ENCODE measurements at places on chromosomes 5 and 9.
A peak's percentile ranks its signal among the peaks of the same experiment; 100 is the strongest.

- ATAC-seq: no peak
Observed at GRCh38 chr5:14322437-14323187, 179.5 kb downstream of the TRIO start.

- ATAC-seq: no peak
Observed at GRCh38 chr9:91065231-91066041, 263.8 kb downstream of the SYK start.

GRCh38 chr9:88925481-88925880, 65.8 kb upstream of the S1PR3 start:
- ATAC-seq: no peak

GRCh38 chr9:97979788-97980478, 3.2 kb upstream of the ANP32B start:
- ATAC-seq: no peak

- peak; percentile 95 for ATAC-seq
Observed at GRCh38 chr5:119290161-119290569, 65.7 kb upstream of the TNFAIP8 start.

DNA sequence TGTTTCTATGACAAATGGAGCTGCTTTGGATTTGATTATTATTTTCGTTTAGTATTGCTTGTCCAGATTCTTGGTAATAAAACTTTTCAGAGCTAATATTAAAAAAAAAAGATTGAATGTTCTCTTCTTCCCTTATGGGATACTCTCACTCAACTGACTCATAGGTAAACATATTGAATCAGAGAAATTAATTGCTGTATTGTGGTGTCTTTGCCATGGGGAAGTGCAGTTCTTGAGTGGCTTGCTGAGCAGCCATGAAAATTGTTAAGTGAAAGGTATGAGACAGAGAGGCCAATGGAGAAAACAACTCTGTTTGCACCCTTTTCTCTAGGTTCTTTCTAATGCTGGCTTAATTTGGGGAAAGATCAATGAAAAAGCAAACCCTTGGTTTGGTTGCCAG, 149.9 kb upstream of the HMHB1 start:
- no peak for ATAC-seq

GRCh38 chr9:27634879-27635278, 61.6 kb upstream of the C9orf72 start:
- peak; percentile 81 for ATAC-seq

DNA sequence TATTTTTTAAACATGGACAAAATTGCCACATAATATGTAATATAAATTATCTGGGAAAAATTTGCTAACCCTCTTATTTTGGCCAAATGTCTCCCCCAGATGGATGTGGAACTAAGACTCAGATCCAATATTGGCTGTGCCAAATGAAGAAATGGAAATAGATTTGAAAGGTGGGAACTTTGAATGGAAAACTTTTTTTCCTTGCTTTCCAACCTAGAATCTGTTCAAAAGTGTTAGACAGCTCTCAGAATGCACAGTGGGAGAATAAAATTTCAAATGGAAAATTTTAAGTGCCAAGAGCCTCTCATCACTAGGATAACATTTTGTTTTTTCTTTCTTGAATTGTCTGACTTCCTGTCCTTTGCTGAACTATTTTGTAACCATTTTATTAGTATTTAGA, 142.6 kb upstream of the GAS1 start:
- ATAC-seq: no peak

DNA sequence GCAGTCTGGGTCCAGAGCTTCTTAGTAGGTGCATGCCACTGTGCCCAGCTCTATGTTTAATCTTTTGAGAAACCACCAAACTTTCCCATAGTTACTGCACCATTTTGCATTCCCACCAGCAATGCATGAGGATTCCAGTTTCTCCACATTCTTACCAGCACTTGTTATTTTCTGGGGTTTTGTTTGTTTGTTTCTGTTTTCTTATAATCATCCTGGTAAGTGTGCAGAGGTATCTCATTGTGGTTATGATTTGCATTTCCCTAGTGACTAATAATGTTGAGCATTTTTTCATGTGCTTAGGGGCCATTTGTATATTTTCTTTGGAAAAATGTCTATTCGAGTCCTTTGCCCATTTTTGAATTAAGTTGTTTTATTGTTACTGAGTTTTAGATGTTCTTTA, 11.4 kb downstream of the FOXE1 start:
- no peak for ATAC-seq

GRCh38 chr9:134405527-134405926, 79.3 kb downstream of the RXRA start:
- ATAC-seq: no peak

GRCh38 chr9:89879701-89880100, 274.9 kb downstream of the GADD45G start:
- ATAC-seq: no peak

DNA sequence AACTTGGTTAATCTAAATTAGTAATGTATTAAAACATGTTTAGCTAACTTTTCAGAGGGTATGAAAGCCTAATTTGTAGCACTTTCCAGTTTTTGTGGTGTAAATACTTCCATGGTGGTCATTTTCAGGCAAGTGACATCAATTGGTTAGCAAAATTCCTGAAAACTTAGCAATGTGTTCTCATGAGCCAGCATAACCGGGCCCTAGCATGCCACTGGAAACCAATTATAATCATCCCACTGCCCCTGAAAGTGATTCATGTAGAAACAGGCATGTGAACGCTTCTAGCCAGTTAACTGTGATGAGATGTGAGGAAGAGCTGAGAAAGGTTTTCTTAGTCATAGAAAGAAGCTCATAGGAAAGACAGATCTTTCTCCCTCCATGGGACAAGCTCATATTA, 417.2 kb downstream of the TLR4 start:
- ATAC-seq: no peak

GRCh38 chr5:73631500-73631899, 5.5 kb downstream of the ARHGEF28 start:
- ATAC-seq: no peak

- no peak for ATAC-seq
Observed at GRCh38 chr5:168463081-168463480, 23.2 kb upstream of the RARS1 start.

DNA sequence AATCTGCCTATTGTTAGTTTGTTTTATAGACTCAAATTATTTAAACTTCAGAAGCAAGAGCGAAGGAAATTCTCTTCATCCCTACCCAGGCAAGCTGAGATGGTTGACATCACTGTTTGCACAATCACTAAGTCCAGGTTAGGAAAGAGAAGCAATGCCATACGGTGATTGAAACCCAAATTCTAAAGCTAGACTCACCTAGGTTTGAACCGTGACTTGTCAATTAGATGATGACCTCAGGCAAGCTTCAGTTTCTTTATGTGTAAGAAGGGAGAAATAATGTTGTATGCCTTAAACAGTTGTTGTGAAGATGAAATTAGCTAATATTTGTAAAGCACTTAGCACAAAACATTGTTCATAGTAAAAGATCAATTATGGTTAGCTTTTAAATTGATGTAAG, 96.5 kb upstream of the ANKRD55 start:
- ATAC-seq: peak; percentile 63

- no peak for ATAC-seq
Observed at GRCh38 chr9:11190719-11191118, 577.9 kb upstream of the PTPRD start.

- ATAC-seq: no peak
Observed at GRCh38 chr5:50766967-50767366, 100.5 kb downstream of the PARP8 start.

DNA sequence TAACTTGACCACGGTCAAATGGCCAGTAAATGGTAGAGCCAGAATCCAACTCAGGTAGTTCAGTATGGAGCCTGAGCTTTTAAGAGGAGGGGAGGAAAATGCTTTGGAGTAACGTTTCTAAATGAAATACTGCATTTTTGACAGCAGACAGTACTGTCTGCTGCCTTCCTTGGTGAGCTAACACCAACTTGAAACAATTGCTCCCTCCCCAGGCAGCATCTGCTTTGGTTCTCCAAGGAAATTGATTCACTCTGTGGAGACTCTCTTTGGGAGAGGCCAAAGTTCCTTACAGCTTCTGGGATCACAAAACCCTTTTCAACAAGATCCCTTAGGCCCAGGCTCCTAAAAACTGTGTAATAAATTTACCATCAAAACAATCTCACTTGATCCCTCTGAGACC, 75.2 kb upstream of the SSBP2 start:
- ATAC-seq: no peak

- ATAC-seq: no peak
Observed at GRCh38 chr9:108620767-108621166, 235.0 kb downstream of the ACTL7B start.

DNA sequence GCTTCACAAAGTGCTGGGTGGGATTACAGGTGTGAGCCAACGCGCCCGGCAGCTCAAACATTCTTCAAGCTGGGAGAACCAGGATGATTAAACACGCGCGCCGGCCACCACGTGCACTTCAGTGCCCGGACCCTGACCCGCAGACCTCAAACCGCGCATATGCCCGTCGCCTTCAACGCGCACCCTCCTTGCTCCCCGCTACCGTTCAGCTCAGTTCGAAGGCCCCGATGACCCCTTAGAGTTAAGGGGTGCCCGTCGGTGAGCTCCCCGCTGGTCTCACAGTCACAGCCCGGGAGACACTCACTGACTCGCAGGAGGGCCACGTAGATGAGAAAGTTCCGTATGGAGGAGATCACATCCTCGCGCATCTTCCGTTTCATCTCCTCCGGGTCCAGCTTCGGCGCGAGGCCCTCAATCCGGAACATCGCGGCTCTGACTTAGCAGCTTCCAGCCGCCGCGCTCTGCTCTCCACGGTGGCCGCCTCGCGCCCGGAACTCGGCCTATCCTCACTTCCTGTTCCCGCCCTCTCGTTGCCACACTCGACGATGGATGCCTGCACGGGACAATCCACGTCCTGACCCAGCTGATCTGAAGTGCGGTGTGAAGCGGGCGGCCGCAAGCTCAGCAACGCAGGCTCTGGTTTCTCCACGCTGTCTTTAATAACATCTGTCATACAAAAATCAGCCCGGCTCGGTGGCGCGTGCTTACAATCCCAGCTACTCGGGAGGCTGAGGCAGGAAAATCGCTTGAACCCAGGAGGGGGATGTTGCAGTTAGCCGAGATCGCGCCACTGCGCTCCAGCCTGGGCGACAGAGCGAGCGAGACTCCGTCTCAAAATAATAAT, at the start of gene TOMM5:
Gene TOMM5, minus strand, starts transcription at position 490 of the 844 bp plus-strand sequence. Its CDS starts 65 bp downstream, at position 425.
- peak; percentile 97 for ATAC-seq

- ATAC-seq: no peak
Observed at GRCh38 chr5:112338681-112339337, 80.3 kb downstream of the EPB41L4A start.

Data from stimulated activated memory B cell treated with anti-CD40 and anti-IgM and Interleukin-4, amounts not matched to agents 10 μg/mL and 1 μg/mL and 100 μg/mL, for 72 hours (primary cell).